ENCODE measurements at places on chromosomes 5 and 9.

DNA sequence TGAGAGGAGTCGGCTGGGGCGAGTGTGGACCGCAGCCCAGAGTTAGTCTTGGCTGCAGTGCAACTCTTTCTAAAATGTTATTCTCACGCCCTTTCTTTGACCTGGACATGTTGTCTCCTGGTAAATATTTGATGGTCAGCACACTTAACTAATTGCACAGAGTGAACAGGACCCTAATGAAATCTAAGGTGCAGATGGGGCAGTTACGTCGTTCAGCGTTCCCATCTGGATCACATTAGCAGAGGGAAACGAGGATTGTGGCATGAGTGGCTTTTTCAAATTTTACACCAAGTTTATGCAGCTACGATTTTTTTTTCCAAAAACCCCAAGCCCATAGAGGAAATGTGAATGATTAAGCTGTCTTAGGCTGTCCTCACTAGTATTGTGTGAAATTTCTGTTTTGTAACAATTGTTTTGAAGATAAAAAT is 483 bp downstream of the C9orf85 start:
- DNase-seq = no peak

DNA sequence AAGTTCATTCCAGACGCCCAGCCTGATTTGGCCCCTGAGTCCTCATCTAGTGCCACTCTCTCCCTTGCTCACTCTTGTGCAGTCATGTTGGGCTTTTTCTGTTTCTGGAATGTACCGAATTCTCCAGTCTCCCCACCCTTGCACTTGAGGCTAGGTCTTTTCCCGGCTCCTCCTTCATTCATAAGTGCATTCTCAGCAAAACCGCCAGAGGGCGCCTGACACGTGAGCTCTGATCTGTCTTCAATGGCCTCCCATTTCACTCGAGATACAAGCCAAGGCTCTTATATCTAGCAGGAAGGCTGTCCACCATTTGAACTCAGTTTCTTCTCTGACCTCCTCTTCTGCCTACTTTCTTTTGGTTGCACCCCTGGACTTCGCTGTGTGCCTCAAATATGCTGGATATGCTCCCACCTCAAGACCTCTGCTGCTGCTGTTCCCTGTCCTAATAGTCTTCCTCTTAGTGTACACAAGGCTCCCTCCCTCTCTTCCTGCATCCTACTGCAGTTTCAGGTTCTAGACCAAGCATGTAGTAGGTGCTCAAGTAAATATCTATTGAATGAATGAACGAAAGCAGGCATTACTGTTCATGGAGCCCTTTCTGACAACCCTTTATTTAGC is 568.1 kb upstream of the WWC1 start:
- peak; percentile 87 for DNase-seq

GRCh38 chr9:129327552-129328328 is 149.7 kb upstream of the IER5L start:
- DNase-seq = no peak

- no peak for DNase-seq
Observed at GRCh38 chr9:108743901-108744371, 111.8 kb downstream of the ACTL7B start.

GRCh38 chr5:78016863-78017529 is 240.9 kb upstream of the TBCA start:
- DNase-seq = no peak

DNA sequence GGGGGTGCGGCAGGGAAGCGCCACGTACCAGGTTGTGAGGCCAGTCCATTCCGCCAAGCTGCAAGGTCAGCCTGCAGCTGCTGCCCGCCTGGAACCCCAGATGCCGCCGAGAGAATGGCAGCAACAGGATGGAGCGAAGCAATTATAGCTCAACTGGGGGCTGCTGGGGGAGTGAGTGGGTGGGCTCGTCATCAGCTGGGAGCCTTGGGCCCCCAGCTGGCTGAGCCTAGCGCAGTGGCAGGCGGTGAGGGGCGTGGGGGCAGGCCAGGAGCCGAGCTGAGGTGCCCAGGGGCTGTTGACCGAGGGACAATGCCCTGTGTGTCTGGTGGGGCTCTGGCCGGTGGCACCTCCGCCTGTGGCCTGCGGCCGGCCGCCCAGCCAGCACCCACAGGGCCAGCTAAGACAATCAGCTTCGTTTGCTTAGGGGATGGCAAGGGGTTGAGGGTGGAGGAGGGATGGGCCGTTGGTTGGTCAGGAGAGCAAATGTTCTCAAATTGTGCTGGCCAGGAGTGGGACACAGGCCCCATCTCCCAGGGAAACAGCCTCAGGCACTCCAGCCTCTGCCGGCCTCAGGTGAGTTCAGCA is at the start of gene IL17B:
Gene IL17B, minus strand, starts transcription at position 116 of the 585 bp plus-strand sequence. Its CDS starts 67 bp downstream, at position 49.
- no peak for DNase-seq

Data from Ammon's horn (tissue), 1 donor.